ENCODE measurements at places on chromosomes 3 and 15. TPM values are rescaled to one million over a fixed set of nuclear protein-coding genes. Genes with fewer than 3 reads are reported as not detected.

DNA sequence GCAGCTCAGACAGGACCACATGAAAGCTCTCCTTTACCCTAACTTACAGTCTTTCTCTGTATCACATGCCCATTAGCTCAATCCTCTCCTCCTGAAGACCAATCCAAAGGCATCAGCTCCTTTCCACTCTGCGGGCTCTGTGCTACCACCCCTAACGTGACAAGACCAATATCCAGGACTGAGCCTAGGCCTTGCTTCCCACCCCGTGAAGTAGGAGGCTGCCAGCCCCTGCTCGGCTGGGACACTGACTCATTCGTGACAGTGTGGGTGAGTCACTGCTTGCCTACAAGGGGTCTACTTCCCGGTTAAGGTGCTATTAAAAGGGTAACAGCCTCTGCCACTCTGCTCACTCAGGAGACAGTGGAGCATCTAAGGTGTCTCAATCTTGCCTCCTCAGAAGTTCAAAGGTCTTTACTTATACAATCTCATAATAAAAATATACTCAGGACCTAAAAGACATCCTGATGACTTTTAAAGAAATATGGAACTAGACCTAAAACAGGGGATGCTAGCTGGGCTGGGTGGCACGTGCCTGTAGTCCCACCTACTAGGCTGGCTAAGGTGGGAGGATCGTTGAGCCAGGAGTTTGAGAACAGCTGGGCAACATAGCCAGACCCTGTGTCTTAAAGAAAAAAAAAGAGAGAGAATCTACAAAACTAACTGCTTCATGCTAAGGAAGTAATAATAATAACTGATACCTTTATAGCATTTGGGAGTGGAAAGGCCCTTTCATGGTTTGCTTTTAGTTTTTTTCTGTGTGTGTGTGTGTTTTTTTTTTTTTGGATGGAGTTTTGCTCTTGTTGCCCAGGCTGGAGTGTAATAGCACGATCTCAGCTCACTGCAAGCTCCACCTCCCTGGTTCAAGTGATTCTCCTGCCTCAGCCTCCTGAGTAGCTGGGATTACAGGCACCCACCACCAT is 55.0 kb downstream of the TMEM44 start:
- DNase-seq: peak; percentile 96

DNA sequence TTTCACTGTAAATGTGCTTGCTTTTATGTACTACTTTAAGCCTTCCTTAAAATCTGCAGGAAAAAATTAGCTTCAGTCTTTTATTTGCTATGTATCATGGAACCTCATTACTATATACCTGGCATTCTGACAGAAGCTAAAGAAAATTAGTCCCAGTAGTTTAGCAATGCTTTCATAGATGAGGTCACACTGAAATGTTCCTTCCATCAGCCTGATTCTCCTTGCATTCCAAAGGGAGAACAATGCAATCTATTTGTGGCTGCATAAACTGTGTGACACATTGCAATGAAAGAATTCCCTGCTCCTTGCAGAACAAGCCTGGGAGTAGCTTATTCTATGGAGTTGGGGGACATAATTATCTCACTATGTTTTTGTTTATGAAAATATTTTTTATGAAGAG is 691.5 kb upstream of the ARPP21 start:
- DNase-seq: no peak

GRCh38 chr3:195063581-195064193 is 207.3 kb downstream of the XXYLT1 start:
- DNase-seq: no peak

- peak; percentile 27 for DNase-seq
Measured at GRCh38 chr3:47874913-47875312, 72.0 kb downstream of the DHX30 start.

GRCh38 chr3:111862974-111863373 is 3.9 kb downstream of the PHLDB2 start:
- DNase-seq: no peak

DNA sequence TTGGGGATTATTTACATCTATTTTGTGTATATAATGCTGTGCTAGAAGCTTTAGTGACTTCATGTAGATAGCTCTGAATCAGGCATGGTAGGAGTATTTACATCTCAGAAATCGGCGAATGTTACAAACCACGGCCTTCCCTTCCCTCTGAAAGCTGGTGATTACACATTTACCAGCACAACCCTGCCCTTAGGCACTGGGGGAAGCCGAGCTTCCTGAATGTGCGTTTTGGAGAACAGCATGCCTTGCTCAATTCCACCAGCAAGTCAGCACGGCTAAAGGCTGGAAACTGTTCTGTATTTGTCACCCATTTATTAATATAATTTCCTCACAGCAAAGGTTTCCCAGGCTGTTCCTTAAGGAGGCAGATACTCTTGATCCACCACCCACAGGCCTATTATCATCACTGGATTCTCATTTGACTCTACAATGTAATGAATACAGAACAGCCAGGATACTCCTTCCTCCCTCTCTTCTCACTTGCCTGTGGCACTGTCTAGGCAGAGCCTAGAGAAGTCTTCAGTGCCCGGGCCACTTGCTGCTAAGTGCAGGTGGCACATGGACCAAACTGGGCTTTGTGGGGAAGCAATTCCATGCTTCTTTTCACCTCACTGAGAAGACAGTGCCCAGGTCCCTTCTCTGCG is 55.2 kb upstream of the CACNA2D3 start:
- DNase-seq: no peak

- DNase-seq: no peak
Measured at GRCh38 chr3:87987952-87988351, 70.9 kb downstream of the CGGBP1 start.

DNA sequence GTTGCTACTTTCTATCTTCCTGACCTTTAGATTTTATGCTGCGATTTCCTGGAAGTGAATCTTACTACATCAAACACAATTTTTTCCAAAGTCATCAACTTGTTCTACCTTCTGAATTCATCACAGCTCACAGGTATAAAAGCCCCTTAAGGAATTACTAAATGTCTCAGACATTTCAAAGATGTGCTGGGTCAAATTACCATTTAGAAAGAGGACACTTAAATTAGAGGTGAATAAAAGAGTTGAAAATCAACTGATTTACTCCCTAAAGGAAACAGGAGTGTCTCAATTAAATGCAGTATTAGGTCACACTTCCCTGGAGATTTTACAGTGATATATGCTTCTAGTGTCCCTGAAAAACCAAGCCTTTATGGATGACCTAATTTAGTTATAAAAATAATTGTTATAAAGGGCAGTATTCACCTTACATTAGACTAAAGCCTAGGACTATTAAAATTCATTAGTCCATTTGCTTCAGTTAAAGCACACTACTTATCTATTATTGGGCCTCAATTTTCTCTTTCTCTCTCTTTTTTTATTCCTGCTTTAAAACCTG is 128.8 kb downstream of the GMNC start:
- no peak for DNase-seq

DNA sequence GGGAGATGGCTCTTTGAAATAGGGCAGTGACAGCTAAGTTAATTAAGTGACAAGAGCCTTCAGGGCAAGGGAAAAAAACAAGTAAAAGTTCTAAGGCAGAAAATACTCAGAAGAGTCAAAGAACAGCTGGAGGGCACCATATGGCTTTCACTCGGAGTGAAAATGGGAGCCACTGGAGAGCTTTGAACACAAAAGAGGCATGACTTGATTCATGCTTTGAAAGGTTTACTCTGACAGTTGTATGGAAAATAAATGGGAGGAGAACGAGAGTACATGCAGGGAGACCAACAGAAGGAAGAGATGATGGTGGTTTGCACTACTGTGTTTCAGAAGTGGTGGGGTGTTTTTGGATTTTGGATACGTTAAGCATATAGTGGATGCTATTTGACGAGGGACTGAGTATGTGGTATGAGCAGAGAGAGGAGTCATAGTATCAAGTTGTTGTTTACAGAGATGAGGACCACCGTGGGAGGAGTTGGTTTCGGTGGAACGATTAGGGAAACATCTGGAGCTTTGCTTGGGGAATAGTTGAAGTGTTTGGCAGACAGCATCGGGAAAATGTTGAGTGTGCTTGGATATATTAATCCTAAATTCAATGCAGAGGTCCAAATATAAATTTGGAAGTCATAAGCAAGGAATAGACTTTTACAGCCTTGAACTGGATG is 411.5 kb downstream of the GABRG3 start:
- DNase-seq: no peak

GRCh38 chr15:62850791-62851291 is 191.7 kb upstream of the TPM1 start:
- DNase-seq: peak; percentile 76

DUOX1 gene
- total RNA-seq: not detected

CMSS1 gene
- total RNA-seq: 18.1 TPM

UPK1B gene
- total RNA-seq: 0.28 TPM

UBAP1L gene
- total RNA-seq: 0.28 TPM
